ENCODE measurements at places on chromosomes 16 and 17.
A peak's percentile ranks its signal among the peaks of the same experiment; 100 is the strongest.

DNA sequence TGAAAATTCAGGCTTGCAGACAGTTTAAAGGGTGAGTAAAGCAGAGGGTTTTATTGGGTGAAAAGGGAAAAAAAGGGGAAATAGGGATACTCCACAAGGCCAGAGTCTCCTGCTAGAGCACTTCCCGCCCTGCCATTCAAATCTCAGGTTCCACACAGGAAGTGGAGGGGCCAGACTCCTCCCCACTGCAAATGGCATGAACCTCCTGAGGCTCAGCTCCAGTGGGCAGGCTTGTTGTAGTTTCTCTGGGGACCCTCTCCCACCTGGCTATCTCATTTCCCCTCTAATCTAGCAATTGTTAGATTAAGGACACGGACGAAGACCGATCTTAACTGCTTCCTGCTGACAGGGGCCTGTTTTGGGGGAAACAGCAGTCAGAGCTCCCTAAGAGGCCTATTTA is 43.4 kb downstream of the TAOK1 start:
- DNase-seq: no peak

- no peak for DNase-seq
Measured at GRCh38 chr16:27242868-27243590, 25.5 kb downstream of the NSMCE1 start.

- DNase-seq: no peak
Measured at GRCh38 chr16:66619534-66620428, 15.3 kb downstream of the CMTM3 start.

- DNase-seq: no peak
Measured at GRCh38 chr16:71441348-71442050, 355 bp downstream of the TLE7 start.

GRCh38 chr16:84232969-84233368 is 6.8 kb downstream of the KCNG4 start:
- no peak for DNase-seq

DNA sequence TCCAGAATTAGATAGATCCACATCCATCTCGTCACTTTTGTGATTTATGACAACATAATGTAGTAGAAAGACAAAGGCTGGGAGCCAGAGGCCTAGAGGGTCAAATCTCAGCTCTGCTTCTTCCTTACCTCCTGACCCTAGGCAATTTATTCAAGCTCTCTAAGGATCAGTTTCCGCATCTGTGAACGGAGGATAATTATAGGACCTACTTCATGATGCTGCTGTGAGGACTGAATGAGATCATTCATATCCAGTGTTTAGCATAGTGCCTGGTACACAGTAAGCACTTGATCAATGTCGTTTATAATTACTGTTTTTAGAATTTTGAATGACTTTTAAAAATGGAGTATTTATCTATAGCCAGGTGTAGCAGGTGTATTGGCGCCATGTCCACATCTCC is 128.4 kb downstream of the SHISA9 start:
- no peak for DNase-seq

DNA sequence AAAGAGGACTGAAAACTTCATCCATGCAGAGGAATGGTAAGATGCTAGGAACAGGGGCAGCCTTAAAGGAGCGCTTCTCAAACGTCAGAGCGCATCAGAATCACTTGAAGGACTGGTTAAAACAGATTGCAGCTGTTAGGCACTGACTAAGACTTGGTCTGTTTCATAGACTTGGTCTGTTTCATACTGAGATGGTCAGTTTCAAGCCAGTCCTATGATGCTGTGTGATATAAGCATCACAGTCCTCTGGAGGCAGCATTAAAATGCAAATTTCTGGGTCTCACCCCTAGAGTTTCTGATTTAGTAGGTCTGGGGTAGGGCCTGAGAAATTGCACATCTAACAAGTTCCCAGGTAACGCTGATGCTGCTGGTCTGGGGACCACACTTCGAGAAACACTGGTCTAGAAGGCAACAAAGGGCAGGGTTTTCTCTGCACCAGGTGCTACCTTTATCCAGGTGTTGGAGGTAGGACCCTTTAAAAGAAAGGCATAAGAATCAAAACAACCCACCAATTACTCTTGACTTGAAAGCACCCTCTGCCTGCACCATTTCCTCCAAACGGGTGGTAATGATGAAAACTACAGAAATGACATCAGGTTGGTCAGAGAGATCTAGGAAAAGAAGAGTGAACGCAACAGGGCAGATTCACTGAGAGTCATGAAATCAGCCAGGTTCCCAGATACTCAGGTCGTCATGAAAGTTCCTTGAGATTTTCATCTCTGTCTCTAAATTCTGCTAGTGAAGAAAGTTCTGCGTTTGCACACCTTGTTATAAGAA is 95.0 kb upstream of the RCVRN start:
- no peak for DNase-seq

- DNase-seq: no peak
Measured at GRCh38 chr17:56883616-56884015, 30.2 kb downstream of the TRIM25 start.

DNA sequence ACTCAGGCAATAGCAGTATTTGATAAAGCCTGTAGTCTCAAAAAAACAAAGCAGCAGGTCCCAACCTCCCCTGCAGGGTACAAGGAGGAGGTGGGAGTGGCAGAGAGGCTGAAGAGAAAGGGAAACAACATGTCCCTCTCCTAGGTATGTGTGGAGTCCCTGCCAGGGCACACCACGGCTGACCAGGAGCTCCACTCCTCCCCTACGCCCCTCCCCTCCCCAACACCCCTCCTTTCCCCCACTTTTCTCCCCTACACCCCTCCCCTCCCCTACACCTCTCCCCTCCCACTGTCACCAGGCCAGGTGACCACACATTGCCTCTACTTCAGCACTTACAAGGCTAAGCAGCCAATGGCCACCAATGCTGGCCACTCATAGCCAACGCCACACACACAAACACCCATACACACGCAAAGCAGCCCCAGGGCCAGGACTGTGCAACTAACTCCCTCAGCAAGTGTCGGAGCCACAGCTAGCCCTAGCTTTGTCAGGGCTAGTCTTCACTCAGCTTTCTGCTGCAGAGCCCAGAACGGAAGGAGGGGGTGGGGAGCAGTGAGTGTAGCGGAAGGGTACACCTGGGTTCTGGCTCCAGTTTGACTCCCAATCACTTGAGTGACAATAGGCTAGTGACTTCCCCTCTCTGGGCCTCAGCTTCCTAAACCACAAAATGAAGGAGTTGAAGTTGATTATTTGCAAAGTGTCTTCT is 8.2 kb downstream of the CAVIN1 start:
- no peak for DNase-seq

GRCh38 chr16:31430380-31431052 is 2.4 kb upstream of the COX6A2 start:
- DNase-seq: no peak

- no peak for DNase-seq
Measured at GRCh38 chr16:64131423-64131822, 990.4 kb downstream of the CDH11 start.

DNA sequence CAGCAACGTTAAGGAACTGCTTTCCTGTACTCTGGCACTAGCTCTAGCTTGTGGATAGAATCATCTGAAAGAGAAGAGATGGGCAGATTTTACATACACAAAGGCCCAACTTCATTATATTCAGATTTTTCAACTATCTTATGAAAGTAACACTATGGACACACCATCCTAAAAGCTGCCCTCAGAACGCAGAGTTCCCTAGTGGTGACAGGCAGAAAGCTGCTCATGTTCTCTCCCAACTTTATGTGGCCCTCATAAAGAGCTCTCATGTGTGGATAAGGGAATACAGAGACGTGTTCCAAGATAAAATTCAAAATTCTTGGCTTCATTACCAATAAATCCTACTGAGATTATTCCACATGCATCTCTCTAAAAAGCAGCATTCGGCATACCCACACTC is 1.5 kb downstream of the CFAP20 start:
- DNase-seq: no peak

DNA sequence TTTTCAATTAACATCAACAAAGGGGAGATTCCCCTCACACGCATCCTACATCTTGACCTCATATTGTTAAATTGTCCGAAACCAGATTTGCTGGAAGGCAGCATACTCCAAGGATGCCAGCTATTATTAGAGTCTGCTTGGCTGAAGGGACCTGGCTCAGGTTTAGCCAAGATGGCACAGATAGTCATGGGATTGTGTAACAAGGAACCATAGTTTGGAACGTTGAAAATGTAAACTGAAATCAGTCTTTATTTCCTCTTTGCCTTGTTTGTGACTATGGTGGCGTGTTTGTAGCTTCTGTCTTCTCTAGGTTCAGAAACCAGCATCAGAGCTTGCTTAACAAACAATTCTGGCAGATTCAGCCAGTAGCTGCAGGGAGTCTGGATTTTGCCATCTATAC is 5.9 kb downstream of the ARSG start:
- no peak for DNase-seq

DNA sequence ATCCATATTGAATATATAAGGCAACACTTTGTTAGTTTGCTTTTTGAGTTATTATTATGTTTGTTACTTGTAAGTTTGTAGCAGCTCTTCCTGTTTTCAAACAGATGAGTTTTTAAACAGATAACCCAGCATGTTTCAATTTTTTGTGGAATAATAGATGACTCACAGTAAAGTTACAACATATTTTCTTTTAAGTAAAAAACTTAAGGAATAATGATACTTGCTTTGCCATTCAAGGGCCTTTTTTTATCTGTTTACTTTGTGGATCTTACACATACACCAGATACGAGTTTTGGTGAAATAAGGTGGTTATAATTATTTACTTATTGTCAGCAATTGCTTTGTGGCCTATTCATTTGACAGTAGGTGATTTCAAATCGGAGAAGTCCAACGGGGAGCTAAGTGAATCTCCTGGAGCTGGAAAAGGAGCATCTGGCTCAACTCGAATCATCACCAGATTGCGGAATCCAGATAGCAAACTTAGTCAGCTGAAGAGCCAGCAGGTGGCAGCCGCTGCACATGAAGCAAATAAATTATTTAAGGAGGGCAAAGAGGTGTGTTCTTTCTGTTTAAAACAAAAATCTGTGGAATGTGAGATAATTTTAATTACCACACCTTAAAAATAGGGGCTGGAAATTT is 66.3 kb downstream of the BPTF start:
- DNase-seq: no peak

- DNase-seq: no peak
Measured at GRCh38 chr16:13507530-13507929, 412.4 kb upstream of the ERCC4 start.

DNA sequence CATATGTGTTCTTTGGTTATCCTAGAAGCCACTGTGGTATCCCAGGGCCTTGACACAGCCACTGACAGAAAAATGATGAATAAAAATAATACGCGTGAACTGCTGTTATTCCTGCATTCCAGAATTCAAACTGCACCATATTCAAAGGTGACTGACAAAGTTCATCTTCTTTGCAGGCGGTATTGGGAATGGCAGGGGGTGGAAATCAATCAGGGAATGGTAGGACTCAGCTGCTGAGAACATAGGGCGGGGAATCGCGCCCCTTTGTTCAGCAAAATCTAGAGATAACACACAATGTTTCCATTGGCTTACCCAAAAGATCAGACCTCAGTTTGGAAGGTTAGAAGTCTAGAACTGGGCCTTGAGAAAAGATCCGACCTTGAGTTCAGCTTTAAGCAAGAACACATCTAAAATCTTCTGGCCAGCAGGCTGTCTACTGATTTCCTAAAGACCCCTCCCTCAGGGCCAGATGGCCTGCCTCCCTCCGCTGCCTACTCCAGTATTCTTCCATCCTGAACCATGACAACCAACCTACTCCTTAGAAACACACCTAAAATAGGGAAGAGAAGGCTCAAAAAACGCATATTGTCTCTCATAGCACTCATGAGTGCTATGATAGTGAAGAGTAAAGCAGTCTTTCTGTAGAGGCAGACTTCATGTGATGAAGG is 34.1 kb downstream of the CDK5R1 start:
- no peak for DNase-seq

DNA sequence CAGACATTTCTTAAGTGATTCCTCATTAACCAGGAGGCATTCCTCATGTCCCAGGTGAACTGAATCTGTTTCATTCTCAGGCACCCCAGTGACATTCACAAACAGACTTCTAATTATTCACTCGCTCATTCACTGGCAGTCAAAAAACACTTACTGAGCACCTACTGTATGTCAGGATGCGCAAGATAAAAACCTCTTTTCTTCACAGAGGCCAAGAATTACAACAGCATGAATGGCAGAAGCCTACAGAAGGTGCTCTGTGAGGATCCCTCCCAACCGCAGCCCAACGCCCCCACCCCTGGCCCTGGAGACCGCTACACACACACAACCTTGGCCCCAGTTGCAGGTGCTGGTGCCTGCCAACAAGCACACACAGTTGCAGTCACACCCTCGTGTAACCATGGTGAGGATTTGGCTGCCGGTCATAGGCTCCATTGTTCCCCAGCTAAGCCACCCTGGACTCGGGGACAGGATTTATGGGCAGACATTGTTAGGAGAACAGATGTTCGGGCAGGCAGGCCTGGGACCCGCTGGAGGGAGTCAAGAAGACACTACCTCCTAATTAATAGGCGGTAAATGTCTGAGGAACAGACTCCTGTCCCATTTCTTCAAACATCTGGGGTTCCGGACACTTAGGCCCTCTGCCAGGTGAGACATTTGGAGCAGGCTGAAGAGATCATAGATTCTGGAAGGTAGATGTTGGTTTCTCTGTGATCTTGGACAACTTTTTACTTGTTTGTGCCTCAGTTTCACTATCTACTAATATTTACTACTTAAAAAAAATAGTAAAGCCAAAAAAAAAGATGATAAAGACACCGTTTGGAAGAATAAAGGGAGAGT is 43.2 kb downstream of the CUEDC1 start:
- DNase-seq: peak; percentile 97

GRCh38 chr16:56910654-56911539 is 21.0 kb upstream of the HERPUD1 start:
- no peak for DNase-seq

DNA sequence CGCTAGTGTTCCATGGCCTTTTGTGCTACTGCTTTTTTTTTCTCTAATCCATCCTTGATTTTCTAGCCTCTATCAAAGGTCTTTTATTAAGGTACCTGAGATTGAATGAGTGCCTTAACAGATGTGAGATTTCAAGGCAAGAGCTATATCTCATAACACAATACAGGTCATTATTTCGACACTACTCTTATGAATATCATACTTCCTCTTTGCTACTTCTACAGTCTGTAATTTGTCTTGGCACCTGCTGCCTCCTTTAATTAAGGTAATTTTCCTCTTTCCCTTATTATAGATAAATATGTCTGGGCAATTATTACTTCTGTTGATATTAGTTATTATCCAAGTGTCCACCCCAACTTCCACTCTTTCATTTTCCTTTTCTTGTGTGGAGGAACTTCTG is 5.3 kb downstream of the KRT28 start:
- no peak for DNase-seq

GRCh38 chr17:2347805-2348685 is 10.7 kb downstream of the SGSM2 start:
- DNase-seq: peak; percentile 69

DNA sequence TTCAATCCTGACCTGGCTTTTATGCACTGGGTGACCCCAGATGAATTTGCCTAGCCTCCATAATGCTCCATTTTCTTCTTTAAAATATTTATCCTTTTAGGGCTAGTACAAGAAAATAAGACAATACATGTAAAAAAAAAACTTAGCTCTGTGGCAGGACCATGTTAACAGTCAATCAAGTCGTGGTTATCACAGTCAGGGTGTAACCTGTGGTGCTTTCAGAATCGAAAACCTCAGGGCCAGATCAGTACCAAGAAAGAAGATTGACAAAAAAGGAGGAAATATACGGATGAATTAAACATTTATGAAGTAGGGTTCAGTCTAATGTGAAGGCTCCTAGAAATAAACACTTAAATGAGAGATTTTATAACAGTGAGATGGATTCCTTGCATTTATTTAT is 347.2 kb upstream of the MAF start:
- DNase-seq: no peak

- no peak for DNase-seq
Measured at GRCh38 chr17:59149051-59149450, 5.9 kb downstream of the SKA2 start.

GRCh38 chr17:70208080-70208794 is 38.9 kb downstream of the KCNJ2 start:
- DNase-seq: no peak
